DMS79 (cell line): ENCODE measurements at places on chromosomes 3 and 15.

DNA sequence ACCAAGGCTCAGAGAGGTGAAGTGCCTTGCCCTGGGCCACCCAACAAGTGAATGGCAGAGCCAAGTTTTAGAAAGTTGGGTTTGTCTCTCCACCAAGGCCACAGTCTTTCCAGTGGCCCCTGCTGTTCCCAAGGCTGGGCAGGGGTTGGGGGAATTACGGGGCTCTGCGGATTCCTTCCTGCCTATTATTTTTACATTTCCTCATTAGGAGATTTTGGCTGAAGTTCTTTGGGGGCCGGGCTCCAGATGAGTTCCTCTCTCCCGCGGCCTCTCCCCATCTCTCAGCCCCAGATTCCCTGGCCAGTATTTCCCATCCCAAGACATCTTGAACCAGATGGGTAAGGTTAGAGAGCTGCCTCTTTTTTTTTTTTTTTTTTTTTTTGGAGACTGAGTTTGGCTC, 44.0 kb upstream of the SMAD6 start:
- DNase-seq = no peak

DNA sequence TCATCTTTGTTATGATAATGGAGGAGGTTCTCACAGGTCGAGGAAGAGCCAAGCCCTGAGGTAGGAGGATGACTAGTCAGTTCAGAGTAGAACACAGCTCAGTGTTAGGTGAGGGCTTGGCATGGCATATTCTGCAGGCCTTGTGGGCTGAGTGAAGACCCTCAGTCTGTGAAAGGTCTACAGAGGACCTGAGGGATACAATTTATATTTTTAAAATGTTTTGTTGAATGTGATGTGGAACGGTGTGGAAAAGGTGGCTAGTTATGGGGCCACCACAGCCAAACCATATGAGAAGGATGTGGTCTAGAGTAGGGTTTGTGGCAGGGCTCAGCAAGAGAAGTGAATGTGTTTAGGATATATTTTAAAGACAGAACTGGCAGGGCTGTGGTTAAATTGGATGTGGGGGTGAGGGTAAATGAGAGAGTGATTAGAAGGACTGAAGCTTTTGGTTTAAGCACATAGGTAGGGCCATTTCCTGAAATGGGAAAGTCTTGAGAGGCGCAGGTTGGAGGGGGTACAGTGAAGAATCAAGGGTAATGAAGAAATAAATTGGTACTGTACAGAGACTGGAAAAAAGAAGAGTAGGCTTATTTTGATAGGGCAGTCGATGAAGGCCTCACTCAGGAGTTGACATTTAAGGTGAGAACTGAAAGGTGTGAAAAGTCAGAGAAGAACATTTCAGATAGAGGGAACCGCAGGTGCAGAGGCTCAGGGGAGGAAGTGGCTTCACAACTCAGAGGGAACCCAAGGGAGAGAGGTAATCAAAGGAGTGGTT, 60.5 kb downstream of the SPTSSB start:
- no peak for DNase-seq

DNA sequence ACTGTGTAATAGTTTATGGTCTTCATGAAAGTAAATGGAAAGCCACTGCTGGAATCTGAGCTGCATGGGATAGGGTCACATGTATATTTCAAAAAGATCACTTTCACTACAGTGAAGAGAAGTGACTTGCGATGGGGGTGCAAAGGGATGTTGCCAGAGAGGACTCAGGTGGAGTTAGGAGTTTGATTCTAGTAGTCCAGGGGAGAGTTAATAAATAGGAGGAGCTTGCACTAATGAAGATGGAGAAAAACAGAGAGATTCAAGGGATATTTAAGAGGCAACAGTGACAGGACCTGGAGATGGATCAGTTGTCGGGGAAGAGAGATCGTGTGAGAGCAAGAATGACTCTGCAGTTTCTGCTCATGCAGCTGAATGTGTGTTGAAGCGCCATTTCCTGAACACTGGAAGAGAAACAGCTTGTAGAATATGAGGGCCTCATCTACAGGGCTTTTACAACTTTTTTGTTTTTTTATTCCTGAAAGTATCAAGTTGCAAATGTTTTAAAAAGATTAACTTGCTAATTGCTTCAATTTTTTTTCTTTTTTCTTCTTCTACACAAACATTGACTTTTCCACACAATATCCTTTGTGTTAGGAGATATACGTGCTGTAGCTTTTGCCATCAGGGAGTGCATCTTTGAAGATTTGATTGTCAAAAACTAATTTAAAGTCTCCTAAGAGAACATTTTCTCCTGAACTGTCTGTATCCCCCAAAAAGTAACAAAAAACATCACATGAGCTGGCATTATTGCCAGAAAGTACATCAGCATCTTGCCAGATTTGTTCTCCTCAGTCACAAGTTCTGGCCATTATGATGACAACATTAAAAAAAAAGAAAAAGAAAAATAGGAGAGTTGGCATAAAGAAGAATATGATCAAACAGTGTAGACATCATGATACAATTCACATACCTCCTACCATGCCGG, 37.5 kb downstream of the SETMAR start:
- DNase-seq = no peak

DNA sequence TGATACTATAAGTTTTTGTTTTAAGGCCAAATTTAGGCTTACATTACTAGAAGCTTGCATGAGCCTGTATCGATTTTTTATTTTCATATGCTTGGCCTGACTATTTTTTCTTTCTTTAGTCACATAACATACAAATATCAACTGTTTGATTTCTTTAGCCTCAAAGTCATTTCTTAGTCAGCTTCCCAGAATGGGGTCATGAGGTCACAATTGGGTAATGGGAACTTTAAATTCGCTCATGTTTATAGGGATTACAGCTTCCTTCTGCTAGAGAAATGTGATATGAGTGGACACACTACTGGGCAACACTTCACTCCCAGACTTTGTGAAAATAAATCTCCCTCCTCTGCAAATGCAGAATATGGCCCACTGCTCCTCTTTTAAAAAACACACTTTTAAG, 9.1 kb upstream of the TIPARP start:
- DNase-seq = no peak

DNA sequence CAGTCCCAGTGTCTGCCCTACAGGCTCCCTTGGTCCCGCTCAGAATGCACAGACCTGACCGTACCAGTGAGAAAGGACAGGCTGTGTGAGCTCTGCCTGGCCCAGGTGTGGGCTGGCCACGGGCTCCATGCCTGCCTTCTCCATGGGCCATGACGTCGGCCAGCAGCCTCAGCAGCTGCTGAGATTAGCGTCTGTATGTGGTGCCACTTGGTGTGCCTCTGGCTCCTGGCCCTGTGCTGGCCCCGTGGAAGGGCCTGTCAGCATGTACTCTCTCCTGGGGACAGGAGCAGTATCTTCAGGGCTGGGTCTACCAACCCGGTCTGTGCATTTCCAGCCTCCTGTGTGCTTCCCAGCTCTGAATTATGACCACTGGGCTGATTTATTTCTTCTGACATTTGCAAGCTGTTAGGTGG, 25.7 kb downstream of the KLF13 start:
- DNase-seq = no peak
